ENCODE measurements at places on chromosomes 2 and 18.

- H3K27ac ChIP-seq, result no peak overlapping the region
- no peaks in the 10 kb centered on the region for H3K36me3 ChIP-seq
- DNase-seq, result no peak
- H3K4me1 ChIP-seq, result no peaks in the 10 kb centered on the region
These were observed 214.5 kb upstream of the CTAGE1 start for GRCh38 chr18:22632191-22632590.

DNA sequence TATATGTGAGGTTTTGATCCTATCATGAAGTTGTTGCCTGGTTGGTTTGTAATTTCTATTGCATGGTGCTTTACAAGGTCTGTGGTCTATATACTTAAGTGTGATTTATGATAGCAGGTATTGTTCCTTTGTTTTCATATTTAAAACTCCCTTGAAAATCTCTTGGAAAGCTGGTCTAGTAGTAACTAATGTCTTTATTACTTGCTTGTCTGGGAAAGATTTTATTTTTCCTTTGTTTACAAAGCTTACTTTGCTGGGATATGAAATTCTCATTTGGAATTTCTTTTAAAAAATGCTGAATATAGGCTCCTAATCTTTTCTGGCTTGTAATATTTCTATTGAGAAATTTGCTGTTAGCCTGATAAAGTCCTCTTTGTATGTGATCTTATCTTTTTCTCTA is 862.9 kb upstream of the NXPH2 start:
- no peak for DNase-seq
- no peaks in the 10 kb centered on the region for H3K27me3 ChIP-seq
- no peaks in the 10 kb centered on the region for H3K4me1 ChIP-seq

- DNase-seq, result no peak
- H3K4me3 ChIP-seq, result no peak within 1 kb of the TSS
- H3K27ac ChIP-seq, result no peak within 1 kb of the TSS
- H3K27me3 ChIP-seq, result peaks cover 46% of the 10 kb centered on the region
- no peaks in the 10 kb centered on the region for H3K4me1 ChIP-seq
- H3K36me3 ChIP-seq, result no peaks in the 10 kb centered on the region
These were observed at the start of gene AFF3 for GRCh38 chr2:100142393-100142792. Gene AFF3, minus strand, starts transcription at chr2:100142590. Its CDS starts 38,136 bp downstream, at chr2:100104454.

DNA sequence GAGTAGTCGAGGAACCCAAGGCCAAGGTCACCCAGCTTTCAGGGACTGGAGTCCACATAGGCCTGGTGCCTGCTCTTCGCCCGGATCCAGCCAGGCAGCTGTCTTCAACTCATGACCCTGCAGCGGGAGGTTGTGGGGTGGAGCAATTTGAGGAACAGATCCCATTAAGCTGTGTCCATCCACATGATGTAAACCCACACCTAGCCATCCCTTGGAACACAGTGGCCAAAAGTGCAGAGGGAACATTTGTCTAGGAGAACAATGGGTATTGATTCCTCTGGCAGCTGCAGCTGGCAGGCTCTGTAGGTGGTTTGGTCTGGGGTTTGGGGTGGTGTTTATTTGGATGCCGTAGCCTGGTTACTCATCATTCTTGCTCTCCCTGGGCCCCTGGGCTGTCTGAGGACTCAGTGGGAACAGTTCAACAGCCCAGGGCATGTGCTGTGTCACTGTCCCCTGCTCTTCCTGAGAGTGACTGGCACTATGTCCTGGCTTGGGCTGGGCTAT is 99.4 kb downstream of the TFCP2L1 start:
- H3K36me3 ChIP-seq, result no peaks in the 10 kb centered on the region
- no peak overlapping the region for H3K4me3 ChIP-seq
- peaks cover 7% of the 10 kb centered on the region for H3K4me1 ChIP-seq

GRCh38 chr18:49285627-49286026 is 174.8 kb downstream of the DYM start:
- no peaks in the 10 kb centered on the region for H3K4me1 ChIP-seq
- DNase-seq, result no peak
- no peaks in the 10 kb centered on the region for H3K36me3 ChIP-seq
- no peak overlapping the region for H3K4me3 ChIP-seq
- no peak overlapping the region for H3K27ac ChIP-seq

DNA sequence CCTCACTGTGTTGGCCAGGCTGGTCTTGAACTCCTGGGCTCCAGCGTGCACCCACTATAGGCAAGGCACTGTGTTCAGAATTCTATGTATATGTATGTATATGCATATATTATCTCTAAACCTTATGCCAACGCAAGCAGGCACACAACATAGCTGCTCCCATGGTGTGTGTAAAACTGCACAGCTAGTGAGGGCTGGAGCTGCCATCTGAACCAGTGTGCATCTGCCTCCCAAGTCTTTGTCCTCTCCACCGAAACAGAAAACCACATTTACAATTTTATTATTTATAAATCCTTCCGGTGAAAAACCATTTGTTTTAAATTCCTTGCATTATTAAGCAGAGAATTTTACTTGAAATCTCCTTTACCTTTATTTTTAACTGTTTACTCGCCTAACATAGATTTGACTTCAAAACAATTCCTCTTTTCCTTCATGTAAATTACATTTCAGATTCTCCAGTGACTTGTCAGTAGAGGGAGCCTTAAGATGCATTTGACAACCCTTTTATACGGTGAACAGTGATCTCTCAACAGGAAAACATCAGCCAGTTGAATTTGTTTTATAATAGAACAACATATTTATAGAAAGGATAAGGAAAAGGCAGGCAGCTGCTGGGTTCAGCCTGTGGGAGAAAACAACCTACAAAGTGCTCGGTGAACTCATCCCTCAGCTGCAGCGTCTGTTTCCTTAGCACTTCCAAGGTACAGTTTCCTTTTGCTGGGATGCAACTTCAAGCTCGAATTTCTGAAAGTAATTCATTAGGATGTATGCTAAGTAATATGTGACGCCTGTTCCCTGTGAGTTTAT is 101.2 kb downstream of the MYT1L start:
- H3K36me3 ChIP-seq, result no peaks in the 10 kb centered on the region
- no peak overlapping the region for H3K27ac ChIP-seq
- no peaks in the 10 kb centered on the region for H3K27me3 ChIP-seq
- no peak overlapping the region for H3K4me3 ChIP-seq

GRCh38 chr2:88606371-88607030 is 20.8 kb downstream of the EIF2AK3 start:
- peaks cover 15% of the 10 kb centered on the region for H3K4me1 ChIP-seq
- H3K4me3 ChIP-seq, result no peak overlapping the region
- H3K27me3 ChIP-seq, result no peaks in the 10 kb centered on the region
- no peak for DNase-seq

GRCh38 chr2:202521470-202521869 is 113.3 kb upstream of the FAM117B start:
- H3K4me3 ChIP-seq, result no peak overlapping the region
- no peaks in the 10 kb centered on the region for H3K27me3 ChIP-seq
- no peaks in the 10 kb centered on the region for H3K4me1 ChIP-seq
- H3K36me3 ChIP-seq, result no peaks in the 10 kb centered on the region
- H3K27ac ChIP-seq, result no peak overlapping the region

- H3K27ac ChIP-seq, result no peak overlapping the region
- no peaks in the 10 kb centered on the region for H3K36me3 ChIP-seq
- no peak for DNase-seq
- H3K4me3 ChIP-seq, result no peak overlapping the region
These were observed 35.6 kb downstream of the COPS8 start for GRCh38 chr2:237121321-237121720.

DNA sequence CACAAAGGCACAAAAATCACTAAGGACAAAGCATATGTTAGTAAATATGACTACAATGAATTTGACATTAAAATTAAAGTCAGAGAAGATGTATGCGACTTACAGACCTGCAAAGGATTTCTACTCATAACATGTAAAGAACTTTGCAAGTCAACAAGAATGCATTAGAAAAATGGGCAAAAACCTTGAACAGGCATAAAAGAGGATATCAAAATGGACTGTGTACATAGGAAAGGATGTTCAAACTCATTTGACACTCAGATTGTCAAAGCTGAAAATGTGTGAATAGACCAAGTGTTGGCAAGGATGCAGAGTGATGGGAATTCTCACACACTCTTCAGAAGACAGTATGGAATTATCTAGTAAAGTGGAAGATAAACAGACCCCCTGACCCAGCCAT is 94.9 kb downstream of the MYOM1 start:
- H3K27me3 ChIP-seq, result no peaks in the 10 kb centered on the region
- no peak overlapping the region for H3K4me3 ChIP-seq
- no peak overlapping the region for H3K27ac ChIP-seq
- H3K36me3 ChIP-seq, result no peaks in the 10 kb centered on the region

- H3K36me3 ChIP-seq, result no peaks in the 10 kb centered on the region
- no peak for DNase-seq
- H3K4me3 ChIP-seq, result no peak overlapping the region
- peaks cover 14% of the 10 kb centered on the region for H3K4me1 ChIP-seq
These were observed 16.1 kb downstream of the NCK2 start for GRCh38 chr2:105760639-105761337.

DNA sequence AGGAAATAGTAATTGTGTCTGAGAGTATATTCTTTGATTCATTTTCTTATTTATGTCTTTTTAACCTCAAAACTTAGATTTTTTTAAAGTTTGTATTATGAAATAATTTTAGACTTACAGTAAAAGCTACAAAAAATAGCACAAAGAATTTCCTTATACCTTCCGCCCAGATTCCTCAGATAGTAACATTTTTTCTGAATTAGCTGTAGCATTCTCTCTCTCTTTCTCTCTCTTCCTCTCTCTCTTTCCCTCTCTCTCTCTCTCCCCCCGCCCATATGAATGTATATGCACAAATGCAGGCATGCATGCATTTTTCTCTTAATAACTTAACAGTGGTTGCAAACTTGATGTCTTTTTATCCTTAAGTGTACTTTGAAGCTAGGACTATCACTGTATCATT is 361.1 kb upstream of the NRP2 start:
- no peaks in the 10 kb centered on the region for H3K27me3 ChIP-seq
- no peak overlapping the region for H3K4me3 ChIP-seq
- no peaks in the 10 kb centered on the region for H3K36me3 ChIP-seq

DNA sequence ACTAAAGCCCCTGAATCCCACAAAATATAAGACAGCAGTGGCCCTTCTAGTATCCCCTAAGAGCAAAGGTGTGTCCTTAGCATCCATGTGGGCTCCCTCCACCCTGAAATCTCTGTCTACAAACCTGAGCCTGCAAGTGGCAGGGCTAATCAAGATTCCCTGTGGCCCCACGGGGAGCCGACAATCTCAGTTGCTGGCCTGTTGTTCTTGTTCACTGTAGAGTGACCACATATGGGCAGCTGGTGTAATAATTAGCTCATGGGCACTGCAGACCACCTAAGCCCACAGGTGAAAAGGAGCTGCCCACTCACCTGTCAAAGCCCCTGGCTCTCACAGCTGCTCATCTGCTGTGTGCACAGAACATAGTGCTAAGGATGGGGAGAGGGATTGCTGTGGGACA is 102.3 kb downstream of the MRO start:
- no peak overlapping the region for H3K27ac ChIP-seq
- DNase-seq, result no peak
- H3K27me3 ChIP-seq, result no peaks in the 10 kb centered on the region
- H3K36me3 ChIP-seq, result no peaks in the 10 kb centered on the region
- H3K4me1 ChIP-seq, result peaks cover 6% of the 10 kb centered on the region

- H3K4me3 ChIP-seq, result no peak overlapping the region
- no peak for DNase-seq
- peaks cover 26% of the 10 kb centered on the region for H3K4me1 ChIP-seq
- H3K27me3 ChIP-seq, result no peaks in the 10 kb centered on the region
- no peaks in the 10 kb centered on the region for H3K36me3 ChIP-seq
- no peak overlapping the region for H3K27ac ChIP-seq
These were observed 323.1 kb downstream of the SLC8A1 start for GRCh38 chr2:40128796-40129195.

DNA sequence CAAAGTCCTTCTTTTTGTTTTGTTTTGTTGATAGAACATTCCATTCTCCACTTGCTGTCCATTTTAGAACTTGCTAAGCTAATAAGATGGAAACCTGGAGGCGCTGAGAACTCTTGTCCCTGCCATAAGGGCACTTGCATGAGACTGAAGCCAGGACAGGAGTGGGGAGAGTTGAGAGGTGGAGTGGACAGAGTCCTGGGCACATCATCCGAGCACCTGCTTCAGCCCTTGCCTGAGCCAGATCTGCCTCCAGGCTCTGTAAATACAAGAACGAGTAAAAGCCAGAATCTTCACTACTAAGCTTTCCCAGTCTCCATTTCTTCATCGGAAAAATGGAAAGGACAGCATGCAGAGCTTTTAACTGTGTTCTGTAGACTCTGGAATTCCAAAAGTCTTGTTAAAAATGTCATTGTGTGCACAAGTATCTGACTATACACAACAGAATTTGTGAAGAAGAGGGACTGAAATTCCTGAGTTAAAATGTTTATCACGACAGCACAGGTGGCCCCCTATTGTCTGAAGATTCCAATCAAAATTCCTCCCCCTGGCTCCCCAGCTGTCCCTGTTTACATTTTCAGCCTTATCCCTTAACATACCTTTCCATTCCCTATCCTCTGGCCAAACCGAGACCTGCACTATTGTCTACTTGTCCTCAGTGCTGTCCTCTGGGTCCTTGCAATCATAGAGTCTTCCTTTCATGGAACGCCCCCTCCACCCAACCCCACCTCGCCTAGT is 498.2 kb upstream of the TNP1 start:
- DNase-seq, result no peak
- no peaks in the 10 kb centered on the region for H3K36me3 ChIP-seq
- no peak overlapping the region for H3K4me3 ChIP-seq
- H3K27ac ChIP-seq, result no peak overlapping the region
- H3K4me1 ChIP-seq, result peaks cover 5% of the 10 kb centered on the region

GRCh38 chr2:33069894-33070651 is 123.3 kb downstream of the LTBP1 start:
- no peaks in the 10 kb centered on the region for H3K27me3 ChIP-seq
- no peaks in the 10 kb centered on the region for H3K4me1 ChIP-seq
- H3K4me3 ChIP-seq, result no peak overlapping the region
- no peak overlapping the region for H3K27ac ChIP-seq
- no peak for DNase-seq
